Stimulated activated CD4-positive, alpha-beta T cell treated with anti-CD3 and anti-CD28 coated beads, Interleukin-12 subunit alpha, Interleukin-12 subunit beta, amount 100 ng/mL, for 4 hours (primary cell): ENCODE measurements at places on chromosomes 12 and 14.

GRCh38 chr14:100074431-100075100, 9.3 kb downstream of the EVL start:
- no peak for DNase-seq

- DNase-seq = no peak
Measured at GRCh38 chr12:62907078-62907477, 27.9 kb downstream of the PPM1H start.

GRCh38 chr14:75144944-75145343, 18.1 kb upstream of the NEK9 start:
- no peak for DNase-seq

GRCh38 chr12:92431146-92431545, 271.6 kb upstream of the PLEKHG7 start:
- no peak for DNase-seq

DNA sequence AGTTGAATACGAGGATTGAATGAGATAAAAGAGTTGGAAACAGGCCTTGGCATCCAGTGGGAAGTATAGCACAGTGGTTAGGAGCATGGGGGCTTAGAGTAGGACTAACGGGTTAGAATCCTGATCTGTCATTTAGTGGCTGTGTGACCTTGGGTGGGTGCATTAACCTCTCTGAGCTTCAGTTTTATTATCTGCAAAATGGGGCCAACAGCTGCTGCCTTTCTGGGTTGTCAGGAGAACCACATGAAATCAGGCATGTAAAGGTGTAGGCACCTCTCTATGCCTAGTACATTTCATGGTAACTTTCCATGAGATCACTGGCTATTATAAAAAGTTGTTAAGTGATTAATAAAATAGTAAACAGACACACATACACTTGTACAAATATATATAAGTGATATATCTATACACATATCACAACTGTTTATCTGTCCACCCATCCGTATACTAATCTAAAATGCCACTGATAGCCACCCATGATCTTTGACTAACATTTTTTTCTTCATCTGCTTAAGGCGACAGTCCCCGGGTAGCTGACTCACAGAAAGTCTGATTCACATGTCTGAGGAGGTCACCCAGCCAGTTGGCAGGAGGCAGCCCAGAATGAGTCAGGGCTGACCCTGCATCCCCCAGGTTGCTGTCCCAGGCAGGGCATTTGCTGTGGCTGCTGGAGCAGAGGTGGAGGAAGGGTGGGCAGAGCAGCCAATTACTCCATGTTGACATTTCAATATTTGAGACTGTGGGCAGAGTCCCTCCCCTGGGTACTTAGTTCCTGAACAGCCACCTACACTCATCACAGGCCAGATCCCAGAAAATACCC, 125.6 kb upstream of the NOS1 start:
- no peak for DNase-seq

DNA sequence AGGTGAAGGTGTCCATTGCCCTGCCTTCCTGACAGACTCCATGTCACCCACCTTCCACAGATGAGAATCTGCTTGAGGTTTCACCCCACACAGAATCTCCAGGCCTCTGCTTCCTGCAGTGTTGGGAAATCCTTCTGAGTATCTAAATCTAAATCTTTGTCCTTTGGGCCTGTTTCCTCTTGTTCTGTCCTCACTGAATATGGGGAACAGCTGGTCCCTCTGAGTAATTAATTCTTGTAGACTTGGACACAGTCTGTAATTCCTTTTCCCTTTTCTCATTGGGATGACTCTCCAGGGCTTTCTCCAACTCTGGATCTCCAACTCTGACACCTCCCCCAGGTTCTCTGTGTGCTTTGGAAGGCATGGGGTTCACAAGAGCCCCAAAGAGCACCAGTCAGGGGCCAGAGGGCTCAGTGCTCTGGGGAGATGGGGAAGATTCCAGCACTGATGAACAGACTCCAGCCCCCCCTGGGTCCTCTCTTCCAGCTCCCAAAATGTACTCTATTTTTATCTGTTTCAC, 2.3 kb upstream of the ACVRL1 start:
- DNase-seq = no peak

DNA sequence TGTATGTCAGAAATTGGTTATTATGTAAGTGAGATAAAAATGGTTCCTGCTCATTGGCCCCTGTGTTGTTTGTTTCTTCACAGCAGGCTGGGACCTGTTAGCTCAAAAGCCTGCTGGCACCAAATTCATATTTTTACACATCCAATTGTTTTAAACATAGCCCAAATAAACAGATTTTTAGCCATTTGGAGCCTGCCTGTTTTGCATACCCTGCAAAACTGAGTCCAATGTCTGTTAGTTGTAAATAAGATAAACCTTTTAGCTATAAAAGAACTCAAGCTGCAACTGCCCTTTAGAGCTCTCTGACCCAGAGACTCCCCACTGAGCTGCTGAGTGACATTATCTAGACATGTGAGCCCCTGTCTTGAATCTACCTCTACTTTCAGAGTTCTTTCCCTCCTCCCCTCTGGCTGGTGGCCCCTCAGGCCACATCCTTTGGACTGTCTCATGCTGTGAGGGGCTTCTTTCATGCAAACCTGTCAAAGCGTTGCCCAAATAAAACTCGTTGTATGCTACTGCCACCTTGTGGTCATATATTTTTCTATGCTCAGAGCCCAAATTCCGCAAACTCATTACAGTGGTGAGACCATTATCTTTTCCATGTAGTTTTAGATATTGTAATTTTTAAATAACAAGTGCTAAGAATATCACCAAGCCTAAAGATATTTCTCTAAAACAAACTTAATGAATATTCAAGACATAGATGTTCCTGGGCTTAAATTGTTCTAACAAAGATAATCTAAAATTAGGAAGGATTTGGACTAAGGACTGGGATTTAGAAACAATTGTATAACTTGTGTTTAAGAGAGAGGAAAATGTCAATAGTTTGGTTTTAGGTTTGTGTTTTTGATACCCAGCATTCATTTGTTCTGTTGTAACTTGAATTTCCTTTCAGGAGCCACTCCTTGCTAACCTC, 337.9 kb downstream of the AACS start:
- DNase-seq = no peak
